Glutamatergic neuron (in vitro differentiated cells): ENCODE measurements at places on chromosomes 12 and 14. TPM values are rescaled to one million over a fixed set of nuclear protein-coding genes. Genes with fewer than 3 reads are reported as not detected.
A peak's percentile ranks its signal among the peaks of the same experiment; 100 is the strongest.

DNA sequence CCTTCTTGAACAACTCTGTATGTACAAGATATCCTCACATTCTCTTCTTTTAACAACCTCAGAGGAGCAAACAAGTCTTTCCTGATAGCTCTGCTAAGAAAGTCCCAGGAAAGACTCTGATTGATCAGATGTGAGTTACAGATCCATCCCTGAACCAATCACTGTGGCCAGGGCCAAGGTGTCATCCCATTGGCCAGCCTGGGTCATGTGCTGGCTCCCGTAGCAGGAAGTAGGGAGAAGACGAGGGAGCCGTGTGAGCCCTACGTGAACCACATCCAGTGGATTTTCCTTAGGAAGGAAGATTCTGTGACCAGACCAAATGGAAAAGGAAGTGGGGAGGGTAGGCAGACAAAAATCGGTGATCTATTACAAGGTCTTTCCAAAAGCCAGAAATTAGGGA is 5.6 kb downstream of the P2RX7 start:
- no peak for DNase-seq

- DNase-seq = no peak
Measured at GRCh38 chr12:90672081-90672480, 282.9 kb downstream of the CCER1 start.

- DNase-seq = no peak
Measured at GRCh38 chr12:126926023-126926594, 1340.9 kb upstream of the TMEM132C start.

DNA sequence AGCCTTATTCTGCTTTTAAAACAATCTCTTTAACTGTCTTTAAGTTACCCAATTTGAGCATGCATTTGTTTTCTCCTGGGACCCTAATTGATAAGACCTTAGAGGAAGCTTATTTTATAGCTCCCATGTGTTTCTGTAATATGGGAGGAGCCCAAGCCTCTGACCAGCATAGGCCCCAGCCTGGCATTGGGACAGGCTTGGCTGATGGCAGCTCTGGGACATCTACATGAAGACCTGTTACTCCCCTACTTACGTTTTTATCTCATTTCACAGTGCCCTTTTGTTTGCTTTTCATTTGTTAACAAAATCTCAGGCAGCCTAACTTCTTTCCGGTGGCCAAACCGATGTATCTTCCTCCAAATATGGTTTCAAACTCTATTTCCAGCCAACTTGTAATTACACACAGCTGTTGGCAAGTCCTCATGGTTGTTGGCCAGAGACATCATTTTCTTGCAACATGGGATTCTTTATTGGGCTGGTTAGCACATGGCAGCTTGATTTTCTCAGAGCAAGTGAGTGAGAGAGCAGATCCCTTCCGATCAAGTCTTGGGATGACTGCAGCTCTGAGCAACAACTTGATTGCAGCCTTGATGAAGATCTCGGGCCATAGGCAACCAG is 1117.5 kb downstream of the AACS start:
- DNase-seq = no peak

- no peak for DNase-seq
Measured at GRCh38 chr12:21659383-21659782, 1.7 kb upstream of the LDHB start.

GRCh38 chr12:53101266-53101665 is 2.0 kb upstream of the SOAT2 start:
- DNase-seq = no peak

GRCh38 chr14:103908580-103908979 is 19.7 kb upstream of the TDRD9 start:
- no peak for DNase-seq

DNA sequence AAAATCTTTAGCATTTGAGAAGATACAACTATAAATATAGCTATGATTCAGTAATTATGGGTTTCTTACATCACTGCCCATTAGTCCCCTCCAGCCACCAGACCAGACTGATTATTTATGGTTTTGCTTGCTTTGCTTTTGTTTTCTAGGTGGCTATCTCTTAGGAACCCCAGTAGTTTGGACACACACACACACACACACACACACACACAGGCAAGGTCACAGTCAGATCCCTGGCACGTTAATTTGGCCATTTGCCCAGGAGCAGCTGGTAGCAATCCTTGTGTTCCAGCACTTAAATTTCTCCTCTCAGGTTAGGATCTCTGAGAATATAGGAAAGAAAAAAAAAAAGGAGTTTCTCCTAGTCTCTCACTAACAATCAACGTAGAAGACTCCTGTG is 90.2 kb upstream of the RESF1 start:
- DNase-seq = no peak

DNA sequence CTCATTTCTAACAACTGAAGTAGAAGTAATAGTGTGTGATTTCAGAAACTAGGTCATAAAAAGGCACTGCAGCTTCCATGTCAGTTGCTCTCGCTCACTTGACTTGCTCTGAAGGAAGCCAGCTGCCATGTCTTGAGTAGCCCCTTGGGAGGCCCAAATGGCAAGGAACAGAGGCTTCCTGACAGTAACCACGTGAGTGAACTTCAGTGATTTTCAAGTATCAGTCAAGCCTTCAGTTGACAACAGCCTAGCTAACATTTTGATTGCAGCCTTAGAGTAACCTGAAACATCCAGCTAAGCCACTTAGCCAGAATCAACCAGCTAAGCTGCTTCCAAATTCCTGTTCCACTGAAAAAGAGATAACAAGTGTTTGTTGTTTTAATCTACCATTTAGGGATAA is 26.7 kb downstream of the TOGARAM1 start:
- DNase-seq = peak; percentile 66

DNA sequence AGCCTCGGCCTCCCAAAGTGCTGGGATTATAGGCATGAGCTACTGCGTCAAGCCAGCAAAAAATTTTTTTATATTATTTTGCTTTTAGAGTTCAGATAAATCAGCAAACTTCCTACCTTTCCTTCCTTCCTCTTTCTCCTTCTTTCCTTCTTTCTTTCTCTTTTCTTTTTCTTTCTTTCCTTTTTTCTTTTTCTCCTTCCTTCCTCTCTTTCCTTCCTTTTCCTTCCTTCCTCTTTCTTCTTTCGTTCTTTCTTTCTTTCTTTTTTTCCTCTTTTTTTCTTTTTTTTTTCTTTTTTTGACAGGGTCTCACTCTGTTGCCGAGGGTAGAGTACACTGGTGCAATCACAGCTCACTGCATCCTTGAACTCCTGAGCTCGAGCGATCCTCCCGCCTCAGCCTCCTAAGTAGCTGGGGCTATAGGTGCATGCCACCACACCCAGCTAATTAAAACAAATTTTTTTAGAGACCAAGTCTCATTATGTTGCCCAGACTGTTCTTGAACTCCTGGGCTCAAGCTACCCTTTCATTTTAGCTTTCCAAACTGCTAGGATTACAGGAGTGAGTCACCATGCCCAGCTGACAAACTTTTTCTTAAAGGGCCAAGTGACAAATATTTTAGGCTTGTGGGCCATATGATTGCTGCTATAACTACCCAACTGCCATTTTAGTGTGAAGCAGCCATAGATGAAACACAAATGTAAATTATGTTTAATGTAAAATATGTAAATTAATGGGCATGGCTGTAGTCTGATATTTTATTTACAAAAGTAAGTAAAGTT is 7.1 kb upstream of the WASHC4 start:
- no peak for DNase-seq

- no peak for DNase-seq
Measured at GRCh38 chr14:94897561-94897960, 127.6 kb upstream of the GSC start.

DNA sequence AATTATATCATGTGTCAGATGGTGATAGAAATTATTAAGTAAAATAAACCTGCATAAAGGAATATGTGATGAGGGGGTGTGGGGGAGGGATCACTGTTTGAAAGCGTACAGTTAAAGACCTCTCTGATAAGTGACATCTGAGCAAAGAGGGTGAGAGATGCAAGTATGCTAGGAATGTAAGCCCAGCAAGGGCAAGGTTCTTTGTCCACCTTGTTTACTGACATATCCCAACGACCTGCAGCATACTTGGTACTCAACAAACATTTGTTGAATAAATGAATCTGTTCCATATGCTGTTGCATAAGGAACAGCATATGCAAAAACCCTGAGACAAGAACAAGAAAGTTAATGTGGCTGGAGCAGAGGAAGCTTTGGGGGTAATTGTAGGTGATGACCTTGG is 12.0 kb upstream of the MDM1 start:
- DNase-seq = no peak

DNA sequence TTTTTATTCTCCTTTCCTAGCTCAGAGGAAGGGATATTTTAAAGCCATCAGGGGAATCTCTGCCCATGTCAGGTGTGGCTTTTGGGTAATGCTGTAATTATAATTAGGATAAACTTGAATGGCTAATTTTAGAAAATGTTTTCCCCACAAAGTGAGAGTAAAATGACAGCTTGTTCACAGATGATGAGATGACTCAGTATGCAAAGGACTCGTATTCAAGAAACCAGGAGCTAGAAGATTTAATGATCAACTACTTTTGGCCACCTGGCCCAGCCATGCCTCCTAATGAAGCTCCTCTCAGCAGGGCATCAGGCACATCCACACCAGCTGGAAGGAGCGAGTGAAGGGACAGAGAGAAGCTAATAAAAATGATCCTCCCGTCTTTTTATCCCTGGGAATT is 29.0 kb upstream of the PLEKHG7 start:
- DNase-seq = no peak

- no peak for DNase-seq
Measured at GRCh38 chr14:61280092-61280525, 1.0 kb downstream of the TMEM30B start.

- no peak for DNase-seq
Measured at GRCh38 chr14:38108681-38109080, 99.0 kb upstream of the SSTR1 start.

GRCh38 chr14:100528962-100529560 is 58.2 kb downstream of the BEGAIN start:
- DNase-seq = peak; percentile 8

DNA sequence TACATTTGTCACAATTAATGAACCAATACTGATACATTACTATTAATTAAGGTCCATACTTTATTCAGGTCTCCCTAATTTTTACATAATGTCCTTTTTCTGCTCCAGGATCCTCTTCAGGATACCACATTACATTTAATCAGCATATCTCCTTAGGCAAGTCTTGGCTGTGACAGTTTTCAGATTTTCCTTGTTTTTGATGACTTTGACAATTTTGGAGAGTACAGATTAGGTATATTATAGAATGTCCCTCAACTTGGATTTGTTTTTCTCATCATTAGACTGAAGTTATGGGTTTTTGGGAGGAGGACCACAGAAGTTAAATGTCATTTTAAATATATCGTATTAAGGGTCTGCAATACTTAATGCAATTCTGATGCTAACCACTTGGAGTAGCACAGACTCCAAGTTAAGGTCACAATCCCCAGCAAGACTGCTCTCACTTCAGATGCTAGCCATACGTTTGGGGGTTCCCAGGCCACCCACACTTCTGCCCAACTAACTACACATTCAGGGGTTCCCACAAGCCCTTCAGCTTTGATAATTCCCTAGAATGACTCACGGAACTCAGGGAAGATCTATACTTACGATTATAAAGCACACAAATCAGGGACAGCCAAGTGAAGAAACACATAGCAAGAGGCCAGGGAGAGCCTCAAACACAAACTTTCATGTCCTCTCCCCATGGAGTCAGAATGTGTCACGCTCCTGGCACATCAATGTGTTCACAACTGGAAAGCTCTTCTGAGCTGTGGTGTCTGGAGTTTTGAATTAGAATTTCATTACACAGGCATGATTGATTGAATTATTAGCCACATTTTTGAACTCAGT is 17.0 kb upstream of the NUBPL start:
- DNase-seq = no peak

- DNase-seq = peak; percentile 72
Measured at GRCh38 chr14:69487226-69487625, 2.7 kb downstream of the PLEKHD1 start.

DNA sequence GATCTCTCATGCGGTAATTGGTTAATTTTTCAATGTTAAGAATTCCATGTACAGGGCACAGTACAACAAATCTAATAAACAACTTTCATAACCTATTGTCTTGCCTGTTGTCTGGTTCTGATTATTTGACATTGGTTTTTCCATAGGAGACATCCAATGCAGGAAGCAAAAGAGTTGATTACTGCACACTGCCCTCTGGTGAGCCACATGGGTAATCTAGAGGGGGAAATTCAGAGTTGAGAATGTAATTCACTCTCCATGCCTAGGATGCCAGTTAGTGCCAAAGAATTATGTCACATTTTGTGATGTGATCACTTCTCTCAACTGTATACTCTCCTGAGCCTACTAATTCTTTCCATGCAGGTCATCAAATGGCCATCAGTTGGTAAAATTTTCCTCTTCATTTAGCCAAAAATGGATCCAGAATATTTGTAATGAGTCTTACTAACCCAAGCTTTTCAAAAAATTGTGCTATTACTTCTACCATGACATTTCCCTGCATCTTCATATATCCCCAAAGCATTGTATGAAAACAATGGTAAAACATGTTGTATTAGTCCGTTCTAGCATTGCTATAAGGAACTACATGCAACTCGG is 17.7 kb upstream of the CCDC91 start:
- peak; percentile 27 for DNase-seq

- no peak for DNase-seq
Measured at GRCh38 chr12:527241-527640, 67.5 kb downstream of the B4GALNT3 start.

- no peak for DNase-seq
Measured at GRCh38 chr12:80041692-80042091, 57.6 kb upstream of the OTOGL start.

- DNase-seq = no peak
Measured at GRCh38 chr12:16605642-16606116, 283 bp downstream of the LMO3 start.

- no peak for DNase-seq
Measured at GRCh38 chr12:118742431-118742830, 238.9 kb upstream of the SRRM4 start.

- no peak for DNase-seq
Measured at GRCh38 chr12:31106101-31106803, 32.6 kb downstream of the DDX11 start.

DNA sequence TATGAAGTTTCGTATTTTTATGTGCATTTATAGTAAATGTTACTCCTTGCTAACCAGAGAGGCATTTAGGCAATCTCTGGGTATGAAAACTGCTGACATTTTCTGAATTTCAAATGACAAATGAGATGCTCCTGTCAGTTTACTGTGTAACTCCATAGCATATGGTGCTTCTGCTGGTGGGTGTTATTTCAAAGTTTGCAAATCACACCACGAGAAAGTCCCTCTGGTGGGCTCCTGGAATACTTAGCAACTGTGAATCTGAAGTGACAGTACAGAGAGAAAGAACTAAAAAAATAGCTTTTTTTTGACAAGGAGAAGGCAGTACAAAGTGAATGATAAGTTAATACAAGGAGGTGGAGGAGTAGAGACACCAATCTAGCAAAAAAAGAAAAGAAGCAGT is 161.5 kb downstream of the DERA start:
- DNase-seq = no peak

The CHGA gene
- 663 TPM for total RNA-seq

The ATXN2 gene
- 80.8 TPM for total RNA-seq

The SLC25A47 gene
- not detected for total RNA-seq

The STAT2 gene
- 74.7 TPM for total RNA-seq

The OASL gene
- total RNA-seq = not detected

The SYCP3 gene
- total RNA-seq = not detected

The BRF1 gene
- 54.6 TPM for total RNA-seq

The TOMM20L gene
- total RNA-seq = not detected

The GLIPR1L2 gene
- not detected for total RNA-seq

The SERPINA3 gene
- total RNA-seq = not detected

The FRS2 gene
- total RNA-seq = 26.7 TPM

The AQP2 gene
- total RNA-seq = not detected

The SLC10A1 gene
- not detected for total RNA-seq

The ALDH1L2 gene
- total RNA-seq = 47.4 TPM

The RNFT2 gene
- total RNA-seq = 55.8 TPM

The ADCK1 gene
- 5.6 TPM for total RNA-seq

The EXD2 gene
- total RNA-seq = 31.2 TPM

The CTSG gene
- total RNA-seq = not detected

The ATN1 gene
- 94.6 TPM for total RNA-seq

The PZP gene
- not detected for total RNA-seq

The MYO1A gene
- 0.64 TPM for total RNA-seq
